ENCODE measurements at places on chromosomes 16 and 17.

DNA sequence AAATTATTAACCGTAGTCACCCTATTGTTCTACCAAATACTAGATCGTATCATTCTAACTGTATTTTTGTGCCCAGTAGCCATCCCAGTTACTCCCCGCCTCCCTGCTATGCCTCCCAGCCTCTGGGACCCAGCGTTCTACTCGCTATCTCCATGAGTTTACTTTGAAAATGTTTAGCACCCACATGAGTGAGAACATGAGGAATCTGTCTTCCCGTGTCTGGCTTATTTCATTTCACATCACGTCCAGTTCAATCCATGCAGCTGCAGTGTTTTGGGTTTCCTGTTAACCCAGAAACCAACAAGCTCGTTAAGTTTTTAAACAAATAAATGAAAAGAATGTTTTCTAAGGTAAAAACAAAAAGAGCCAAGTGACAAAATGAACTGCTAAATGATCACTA lies 82.1 kb downstream of the VPS53 start:
- no peak for DNase-seq

DNA sequence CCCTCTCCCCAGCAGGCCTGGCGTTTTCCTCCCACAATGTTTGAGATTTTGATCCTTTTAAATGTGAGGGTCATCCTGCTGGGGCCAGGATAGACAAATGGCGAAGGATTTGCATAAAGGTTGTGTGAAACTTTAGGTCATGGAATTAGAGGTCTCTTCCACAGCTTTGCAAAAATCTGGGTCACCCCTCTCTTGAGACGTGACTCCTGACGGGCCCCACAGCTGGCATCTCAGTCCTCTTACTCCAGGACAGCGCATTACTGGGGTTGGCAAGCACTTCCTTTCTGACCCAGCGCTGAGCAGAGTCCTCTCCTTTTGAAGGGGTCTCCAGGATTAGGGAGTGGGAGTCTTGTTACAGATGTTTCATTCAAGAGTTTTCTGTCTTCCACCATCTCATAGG lies 7.4 kb downstream of the ZNF629 start:
- no peak for DNase-seq

GRCh38 chr17:44187131-44187899 lies 543 bp downstream of the TMUB2 start:
- peak; percentile 50 for DNase-seq

- no peak for DNase-seq
Observed at GRCh38 chr16:20259541-20259940, 67.8 kb downstream of the GP2 start.

DNA sequence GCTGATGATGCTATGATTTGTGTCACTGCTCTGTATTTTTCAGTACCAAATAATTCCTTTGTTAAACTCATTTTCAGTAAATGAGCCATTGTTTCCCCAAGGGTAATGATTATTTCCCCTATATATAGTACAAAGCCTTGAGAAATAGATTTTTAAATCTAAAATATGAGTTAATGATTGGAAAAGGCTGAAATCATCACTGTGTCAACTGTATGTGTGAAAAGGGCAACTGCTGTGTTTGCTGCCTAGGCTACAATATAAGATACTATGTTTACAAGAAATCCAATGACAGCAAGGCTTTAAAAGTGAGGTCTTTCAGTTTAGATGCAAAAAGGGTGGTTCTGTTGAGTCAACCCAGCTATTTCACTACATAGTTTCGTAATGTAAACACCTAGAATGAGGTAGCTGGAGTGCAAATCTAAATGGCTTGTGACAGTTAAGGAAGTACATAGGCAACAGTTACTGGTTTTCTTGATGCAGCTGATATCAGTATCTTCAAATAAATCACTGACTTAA lies 15.3 kb downstream of the NLK start:
- DNase-seq: no peak

GRCh38 chr17:63349478-63350000 lies 96.6 kb downstream of the CYB561 start:
- no peak for DNase-seq

DNA sequence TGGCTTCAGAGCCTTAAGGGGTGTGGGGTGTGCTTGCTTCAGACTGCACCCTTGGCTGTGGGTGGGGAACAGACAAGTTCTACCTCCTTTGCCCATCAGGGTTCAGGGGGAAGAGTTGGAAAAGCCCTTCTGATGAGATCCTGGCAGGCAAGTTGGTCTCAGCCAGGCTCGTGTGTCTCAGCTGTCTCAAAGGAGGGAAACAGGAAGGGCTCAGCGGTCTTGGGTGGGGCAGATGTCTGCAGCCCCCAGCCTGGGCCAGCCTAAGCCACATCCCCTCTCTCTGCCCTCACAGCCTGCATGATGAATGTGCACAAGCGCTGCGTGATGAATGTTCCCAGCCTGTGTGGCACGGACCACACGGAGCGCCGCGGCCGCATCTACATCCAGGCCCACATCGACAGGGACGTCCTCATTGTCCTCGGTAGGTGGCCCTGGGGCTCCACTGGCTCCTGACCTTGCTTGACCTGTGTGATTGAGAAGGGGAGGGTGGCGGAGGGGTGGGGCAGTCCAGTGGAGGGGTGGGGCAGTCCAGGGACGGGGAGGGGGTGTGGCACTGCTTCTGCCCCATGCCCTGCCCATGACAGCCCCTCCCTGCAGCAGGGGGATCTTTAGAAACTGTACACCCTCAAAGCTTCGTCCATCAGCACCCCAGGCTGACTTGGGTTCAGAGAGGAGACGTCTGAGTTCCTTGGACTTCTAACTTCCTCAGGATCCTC lies 199.5 kb downstream of the PRKCB start:
- DNase-seq: peak; percentile 64

GRCh38 chr17:14875557-14876412 lies 389.3 kb downstream of the PMP22 start:
- no peak for DNase-seq

DNA sequence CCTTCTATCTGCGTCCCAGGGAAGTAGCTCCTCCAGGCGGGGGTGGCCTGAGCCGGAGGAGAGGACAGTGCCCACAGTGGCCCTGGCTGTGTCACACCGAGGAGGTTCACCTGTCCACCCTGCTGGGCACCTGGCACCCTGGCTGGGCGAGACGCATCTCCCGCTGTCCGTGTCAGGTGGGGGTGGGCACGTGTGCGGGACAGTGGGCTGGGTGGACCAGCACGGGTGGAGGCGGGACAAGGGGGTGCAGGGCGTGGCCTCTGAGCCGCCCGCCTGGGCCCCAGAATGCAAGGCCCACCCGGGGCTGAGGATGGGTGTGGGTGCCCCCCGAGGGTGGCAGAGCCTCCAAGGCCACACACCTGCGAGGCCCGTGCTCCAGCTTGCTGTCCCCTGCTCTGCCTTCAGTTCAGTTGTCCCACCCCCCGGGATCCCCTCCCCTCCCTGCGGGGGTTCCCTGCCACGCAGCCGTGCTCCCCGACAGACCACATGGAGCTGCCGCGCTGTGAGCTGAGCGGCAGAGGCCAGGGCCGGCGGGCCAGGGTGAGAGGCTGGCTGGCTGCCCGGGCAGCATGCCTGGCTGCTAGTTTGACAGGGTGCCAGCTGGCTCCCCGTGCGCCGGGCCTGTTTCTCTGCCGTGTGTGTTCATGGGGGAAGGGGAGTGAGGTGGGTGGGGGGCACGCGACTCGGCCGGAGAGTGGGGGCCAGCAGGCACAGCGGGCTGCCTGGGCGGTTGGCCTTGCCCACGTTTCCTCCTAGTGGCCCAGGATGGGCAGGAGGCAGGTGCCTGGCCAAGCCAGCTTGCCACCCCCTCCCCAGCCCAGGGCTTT lies 33.9 kb downstream of the BAHCC1 start:
- DNase-seq: no peak

DNA sequence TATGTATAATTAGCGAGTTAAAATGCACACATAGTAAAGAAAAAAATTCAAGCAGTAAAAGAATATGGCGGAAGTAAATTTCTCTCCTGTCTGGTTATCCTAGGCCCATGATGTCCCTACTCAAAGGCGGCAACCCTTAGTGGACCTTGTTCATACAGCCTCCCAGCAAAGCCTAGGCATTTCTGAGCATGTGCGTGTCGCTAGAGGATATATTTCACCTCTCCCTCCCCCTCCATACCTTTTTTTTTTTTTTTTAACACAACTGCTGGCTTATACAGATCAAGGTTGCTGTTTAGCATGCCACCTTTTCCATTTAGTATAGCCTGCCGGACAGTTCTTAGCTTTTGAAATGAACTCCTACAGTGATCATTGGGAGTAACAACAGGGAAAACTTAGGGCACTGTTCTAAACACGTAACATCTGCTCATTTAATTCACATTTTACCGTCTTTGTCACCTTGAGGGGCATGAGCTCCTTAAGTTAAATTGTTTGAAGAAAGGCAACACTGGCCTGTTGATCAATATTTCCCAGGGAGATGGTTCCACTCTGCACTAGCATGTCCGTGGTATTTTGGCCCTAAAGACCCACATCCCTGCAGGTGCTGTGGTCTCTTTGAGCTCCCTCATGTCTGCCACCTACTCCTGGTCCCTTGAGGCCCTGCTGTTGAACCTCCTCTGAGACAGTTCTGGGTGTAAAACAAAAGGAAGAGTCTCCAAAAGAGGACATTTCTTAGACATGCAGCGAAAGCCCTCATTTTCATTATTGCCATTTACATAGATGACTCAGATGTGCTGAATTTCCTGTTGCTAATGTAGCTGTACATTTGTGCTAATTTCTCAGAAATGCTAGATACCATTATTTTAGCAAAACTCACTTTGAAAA lies 4.1 kb upstream of the TNFRSF13B start:
- no peak for DNase-seq

- DNase-seq: peak; percentile 55
Observed at GRCh38 chr17:4175921-4176807, 33.2 kb downstream of the CYB5D2 start.

DNA sequence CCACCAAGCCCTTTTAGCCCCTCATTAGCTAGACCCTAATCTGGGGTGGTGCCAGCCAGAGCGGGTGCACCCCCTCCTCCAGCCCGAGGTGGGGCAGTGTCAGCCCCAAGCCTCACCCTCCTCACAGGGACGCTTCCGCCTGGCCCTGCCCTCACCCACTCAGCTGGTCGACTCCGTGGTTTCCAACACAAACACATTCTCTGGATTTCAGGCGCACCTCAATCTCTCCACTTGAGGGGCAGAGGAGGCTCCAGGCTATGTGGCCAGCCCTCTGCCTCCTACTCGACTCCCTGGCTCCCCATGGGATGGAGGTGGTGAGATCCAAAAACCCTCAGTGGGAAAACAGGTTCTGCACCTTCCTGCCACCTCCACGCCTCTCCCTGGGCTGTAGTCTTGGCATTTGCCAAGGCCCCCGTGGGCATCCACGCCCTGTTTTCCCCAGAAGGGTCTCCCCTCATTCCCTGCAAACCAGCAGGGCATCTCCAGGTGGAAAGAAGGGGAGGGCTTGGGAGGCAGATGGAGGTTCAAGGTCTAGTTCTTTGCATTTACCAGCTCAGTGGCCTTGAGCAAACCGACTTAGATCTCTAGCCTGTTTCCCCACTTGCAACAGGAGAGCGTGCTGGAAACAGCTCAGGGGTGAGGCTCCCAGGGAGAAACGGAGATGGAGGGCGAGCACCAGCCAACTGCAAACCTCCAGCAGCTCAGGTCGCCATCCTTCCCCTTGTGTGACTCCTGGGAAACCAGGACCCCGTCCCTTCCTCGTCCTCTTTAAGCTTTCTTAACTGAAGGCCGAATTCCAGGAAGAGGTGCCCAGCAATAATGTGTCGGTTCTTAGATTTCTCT lies 1.7 kb downstream of the EMP2 start:
- DNase-seq: no peak

GRCh38 chr16:25419153-25419552 lies 161.5 kb upstream of the ZKSCAN2 start:
- no peak for DNase-seq

GRCh38 chr16:48041981-48042421 lies 113.8 kb downstream of the ABCC12 start:
- peak; percentile 3 for DNase-seq

DNA sequence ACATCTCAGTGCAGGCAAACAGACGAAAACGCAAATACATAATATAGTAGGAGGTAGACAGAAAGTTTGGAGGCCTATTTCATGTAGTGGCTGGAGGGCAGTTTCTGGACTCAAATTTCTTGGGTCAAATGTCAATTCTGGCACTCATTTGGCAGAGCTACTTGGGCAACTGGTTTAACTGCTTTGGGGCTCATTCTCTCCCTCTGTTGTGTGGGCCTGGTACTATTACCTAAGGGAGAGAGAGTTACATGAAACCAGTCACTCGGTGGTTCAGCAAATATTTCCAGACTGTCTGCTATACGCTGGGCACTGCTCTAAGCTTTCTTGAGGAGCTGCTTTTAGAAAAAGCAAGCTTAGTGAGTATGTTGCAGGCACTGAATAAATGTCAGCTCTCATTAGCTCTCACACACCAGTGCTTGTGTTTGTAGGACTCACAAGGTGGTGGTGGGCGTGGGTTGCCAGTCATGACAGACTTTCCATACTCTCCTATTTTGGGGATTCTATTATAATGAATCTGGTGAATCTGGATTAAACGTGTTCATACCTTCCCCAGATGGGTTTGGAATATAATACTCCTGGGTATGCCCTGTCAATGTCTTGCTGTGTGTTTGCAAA lies 1.8 kb upstream of the SHISA9 start:
- no peak for DNase-seq

DNA sequence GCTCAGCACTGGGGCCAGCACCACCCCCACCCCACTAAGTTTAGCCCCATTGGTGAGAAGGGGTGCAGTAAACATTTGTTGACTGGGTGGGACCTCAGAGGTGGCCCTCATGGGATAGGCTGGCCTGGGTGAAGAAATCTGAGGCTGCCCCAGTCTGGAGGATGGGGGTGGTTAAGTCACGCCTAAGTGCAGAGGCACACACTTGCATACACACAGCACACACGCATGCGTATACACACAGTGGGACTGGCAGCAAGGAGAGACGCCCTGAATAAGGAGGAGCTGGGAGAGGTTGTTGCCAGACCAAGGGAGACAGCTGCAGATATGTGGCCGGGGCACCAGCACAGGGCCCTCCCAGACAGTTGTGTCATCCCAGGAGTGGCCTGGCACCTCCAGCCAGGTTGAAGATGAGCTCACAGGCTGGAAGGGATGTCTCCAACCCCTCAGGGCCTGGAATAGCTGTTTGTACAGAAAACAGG lies 3.0 kb upstream of the BCAR1 start:
- DNase-seq: no peak

- no peak for DNase-seq
Observed at GRCh38 chr17:71067669-71068407, 898.5 kb downstream of the KCNJ2 start.

DNA sequence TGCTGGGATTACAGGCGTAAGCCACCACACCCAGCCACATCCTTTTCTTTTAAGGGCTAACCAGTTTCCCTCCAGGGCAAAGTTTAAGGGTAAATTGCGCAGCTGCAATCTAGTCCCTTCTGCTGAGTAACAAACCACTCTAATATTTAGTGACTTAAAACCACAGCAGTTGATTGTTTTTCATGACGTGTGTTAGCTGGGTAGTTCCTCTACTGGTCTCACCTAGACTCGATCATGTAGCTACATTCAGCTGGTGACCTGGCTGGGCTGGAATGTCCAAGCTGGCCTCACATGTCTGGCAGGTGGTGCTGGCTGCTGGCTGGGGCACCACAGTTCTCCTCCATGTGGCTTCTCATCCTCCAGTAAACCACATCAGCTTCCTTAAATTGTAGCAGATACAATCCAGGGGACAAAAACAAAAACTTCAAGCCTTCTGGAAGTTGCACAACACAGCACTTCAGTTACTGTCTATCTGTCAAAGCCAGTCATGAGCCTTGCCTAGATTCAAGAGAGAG lies 75.5 kb downstream of the GPRC5B start:
- DNase-seq: no peak

All from activated CD8-positive, alpha-beta T cell treated with anti-CD3 and anti-CD28 coated beads for 36 hours (primary cell).